Islet precursor cell (in vitro differentiated cells): ENCODE measurements at places on chromosomes 2 and 18.
A peak's percentile ranks its signal among the peaks of the same experiment; 100 is the strongest.

DNA sequence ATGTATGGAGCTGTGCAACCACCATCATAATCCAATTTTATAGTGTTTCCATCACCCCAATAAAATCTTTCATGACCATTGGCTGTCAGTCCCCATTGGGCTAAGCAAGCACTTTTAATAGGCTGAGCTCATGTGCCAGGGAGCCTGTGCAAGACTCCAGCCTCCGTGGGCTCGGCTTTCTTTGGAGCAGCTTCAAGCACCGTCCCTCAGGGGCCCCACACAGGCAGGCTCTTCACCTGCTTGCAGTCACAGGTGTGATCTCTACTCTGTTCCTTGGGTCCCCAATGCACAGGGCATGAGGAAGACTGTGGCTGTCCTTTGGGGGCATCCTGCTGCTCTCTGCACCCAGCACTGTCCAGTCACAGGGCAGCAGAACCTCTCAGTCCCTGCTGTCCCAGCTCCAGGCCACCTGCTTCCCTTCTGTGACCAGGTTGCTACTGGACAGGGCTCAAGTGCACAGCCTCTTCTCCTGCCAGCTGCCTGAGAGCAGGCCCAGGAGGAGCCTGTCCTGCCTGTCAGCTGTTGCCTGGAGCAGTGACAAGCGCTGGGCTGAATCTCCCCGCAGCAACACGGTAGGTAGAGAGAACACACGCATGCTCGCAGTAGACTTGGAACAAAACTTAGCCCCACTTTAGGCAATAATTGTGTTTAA is 40.7 kb upstream of the TMEM131 start:
- no peak for DNase-seq

DNA sequence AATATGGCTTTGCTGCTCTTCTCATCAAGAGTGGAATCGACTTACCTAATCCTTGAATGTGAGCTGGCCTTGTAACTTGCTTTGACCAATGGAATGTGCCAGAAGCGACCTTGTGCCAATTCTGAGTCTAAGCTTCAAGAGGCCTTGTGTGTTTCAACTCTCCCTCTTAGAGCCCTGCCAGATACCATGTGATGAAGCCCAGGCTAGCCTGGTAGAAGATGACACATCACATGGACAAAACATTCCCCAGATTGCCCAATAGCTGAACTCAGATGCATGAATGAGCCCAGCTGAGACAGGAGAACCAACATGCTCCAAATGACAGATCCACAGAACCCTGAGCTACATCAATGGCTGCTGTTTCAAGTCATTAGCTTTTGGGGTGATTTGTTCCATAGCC is 4.2 kb upstream of the KLHL14 start:
- no peak for DNase-seq

- no peak for DNase-seq
These were observed 38.5 kb downstream of the NTSR2 start for GRCh38 chr2:11631462-11631861.

DNA sequence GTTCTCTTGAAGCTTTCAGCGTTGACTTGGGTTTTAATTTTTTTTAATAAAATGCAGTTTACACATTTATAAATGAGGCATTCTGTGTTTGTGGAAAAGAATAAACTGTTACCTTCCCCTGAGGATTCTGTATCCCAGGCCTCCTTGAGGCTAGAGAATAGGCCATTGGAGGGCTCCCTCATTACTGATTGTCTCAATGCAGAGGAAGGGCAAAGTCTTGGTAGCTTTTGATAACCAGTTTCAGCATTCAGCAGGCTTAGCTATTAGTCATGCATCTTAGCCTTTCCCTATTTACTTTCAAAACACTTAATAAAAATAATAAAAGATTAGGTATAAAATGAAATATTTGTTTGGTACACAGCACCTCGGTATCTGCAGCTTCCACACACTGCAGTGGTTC is 58.1 kb upstream of the OTX1 start:
- no peak for DNase-seq

GRCh38 chr18:22191923-22192322 is 22.5 kb downstream of the GATA6 start:
- no peak for DNase-seq

- peak; percentile 11 for DNase-seq
These were observed 258.6 kb downstream of the SRBD1 start for GRCh38 chr2:45352506-45352905.

DNA sequence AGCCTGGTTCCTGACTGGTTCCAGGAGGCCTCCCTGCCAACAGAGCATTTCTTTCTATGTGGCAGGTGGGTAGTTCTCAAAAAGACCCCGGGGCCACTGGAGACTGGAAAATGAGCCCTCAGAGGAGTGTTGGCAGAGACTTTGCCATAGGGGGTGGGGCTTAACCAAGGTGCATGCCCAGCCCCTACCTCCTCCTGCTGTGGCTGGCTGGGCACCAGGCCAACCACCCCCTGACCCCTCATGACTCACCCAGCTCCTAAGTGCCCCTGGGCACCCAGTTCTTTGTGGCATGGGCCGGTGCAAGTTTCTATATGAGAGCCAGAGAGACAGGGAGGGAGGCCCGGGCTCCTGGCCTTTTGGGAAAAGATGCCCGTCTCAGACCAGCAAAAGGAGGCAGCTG is 98.2 kb upstream of the SMAD2 start:
- no peak for DNase-seq

DNA sequence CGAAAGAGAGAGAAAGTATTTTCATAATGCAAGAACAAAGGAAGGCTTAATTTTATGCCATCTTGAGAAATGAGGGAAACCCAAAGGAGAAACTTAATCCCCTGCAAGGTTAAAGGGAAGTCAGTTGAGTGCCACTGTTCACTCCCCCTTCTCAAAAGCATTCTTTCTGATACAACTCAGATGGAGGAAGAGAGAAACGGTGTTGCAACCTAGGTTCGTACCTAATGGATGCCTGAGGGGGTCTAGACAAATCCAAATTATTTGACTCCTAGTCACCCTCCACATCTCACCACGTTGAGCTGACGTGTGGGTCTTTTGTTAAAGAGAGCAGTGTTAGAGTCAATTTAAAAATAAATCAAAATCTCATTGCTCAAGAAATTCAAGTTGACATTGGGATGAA is 52.6 kb upstream of the UNC80 start:
- DNase-seq: no peak

- no peak for DNase-seq
These were observed 1038.3 kb upstream of the ACVR2A start for GRCh38 chr2:146806364-146807005.

- no peak for DNase-seq
These were observed 68.6 kb downstream of the PLEKHM3 start for GRCh38 chr2:207956771-207957170.

GRCh38 chr2:231991664-231992063 is 30.2 kb downstream of the DIS3L2 start:
- DNase-seq: peak; percentile 54

DNA sequence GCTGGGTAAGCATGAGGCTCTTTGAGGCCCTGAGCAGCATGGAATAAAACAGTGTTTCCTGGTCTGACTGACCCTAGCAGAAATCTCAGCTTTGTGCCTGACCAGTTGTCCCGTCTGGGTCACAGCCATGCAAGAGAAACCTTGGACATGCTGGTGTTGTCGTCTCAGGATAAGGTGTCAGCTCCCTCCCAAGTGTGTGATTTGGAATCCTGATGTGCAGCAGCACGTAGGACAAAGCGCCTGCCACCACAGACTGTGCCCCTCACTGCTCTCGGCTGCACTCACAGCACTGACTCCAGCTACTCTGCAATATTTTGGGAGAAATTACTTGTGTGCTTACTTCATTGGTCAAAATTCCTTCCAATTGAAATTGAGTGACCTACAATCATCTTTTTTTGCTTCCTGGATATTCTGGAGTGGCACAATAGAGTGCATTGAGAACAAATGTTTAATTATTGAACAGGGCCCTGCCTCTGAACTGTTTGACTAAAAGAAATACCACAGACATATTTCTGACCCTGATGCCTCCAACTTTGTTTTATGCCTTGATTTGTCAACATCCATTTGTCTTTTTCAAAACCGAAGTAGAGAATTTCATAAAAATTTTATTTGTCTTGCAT is 352.4 kb downstream of the SOCS6 start:
- DNase-seq: no peak

GRCh38 chr2:113078350-113078839 is 10.6 kb downstream of the IL1F10 start:
- peak; percentile 43 for DNase-seq

DNA sequence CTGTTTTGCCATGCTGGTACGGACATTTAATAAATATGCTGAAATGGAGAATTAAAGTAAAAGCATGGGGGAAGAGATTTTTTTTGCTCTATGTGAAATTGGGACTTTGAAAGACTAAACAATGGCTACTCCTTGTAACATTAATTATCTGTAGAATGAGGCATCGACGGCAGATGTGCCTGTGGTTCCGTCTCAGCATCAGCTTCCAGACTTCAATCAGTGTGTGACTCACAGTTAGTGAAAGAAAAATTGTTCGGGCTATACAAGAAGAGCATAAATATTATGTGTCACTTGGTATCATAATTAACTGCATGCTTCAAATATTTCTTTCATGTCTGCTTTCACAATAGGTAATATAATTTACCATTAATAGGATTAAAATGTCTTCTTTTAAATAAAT is 117.0 kb upstream of the SMIM21 start:
- DNase-seq: no peak

DNA sequence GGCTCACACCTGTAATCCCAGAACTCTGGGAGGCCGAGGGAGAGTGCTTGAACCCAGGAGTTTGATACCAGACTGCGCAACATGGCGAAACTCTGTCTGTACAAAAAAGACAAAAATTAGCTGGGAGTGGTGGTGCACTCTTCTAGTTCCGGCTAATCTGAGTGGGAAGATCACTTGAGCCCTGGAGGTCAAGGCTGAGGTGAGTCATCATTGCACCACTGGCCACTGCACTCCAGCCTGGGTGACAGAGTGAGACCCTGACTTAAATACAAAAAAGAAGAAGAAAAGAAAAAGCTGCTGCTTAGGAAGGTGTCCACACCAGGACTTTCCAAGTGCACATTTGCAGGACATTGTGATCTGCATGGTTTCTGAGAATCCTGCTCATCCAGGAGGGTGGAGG is 16.4 kb downstream of the SKOR2 start:
- DNase-seq: no peak

DNA sequence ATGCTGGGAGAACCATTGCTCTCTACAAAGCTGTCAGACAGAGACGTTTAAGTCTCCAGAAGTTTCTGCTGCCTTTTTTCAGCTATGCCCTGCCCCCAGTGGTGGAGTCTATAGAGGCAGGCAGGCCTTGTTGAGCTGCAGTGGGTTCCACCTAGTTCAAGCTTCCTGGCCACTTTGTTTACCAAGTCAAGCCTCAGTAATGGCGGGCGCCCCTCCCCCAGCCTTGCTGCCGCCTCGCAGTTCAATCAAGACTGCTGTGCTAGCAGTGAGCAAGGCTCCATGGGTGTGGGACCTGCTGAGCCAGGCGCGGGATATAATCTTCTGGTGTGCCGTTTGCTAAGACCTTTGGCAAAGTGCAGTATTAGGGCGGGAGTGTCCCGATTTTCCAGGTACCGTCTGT is 52.7 kb upstream of the SCYGR2 start:
- peak; percentile 55 for DNase-seq

- DNase-seq: no peak
These were observed 94.6 kb upstream of the CAVIN2 start for GRCh38 chr2:191941376-191941929.

GRCh38 chr2:23954325-23955014 is 14.2 kb downstream of the UBXN2A start:
- DNase-seq: no peak

- no peak for DNase-seq
These were observed 70.3 kb upstream of the KLHL29 start for GRCh38 chr2:23314687-23315086.

DNA sequence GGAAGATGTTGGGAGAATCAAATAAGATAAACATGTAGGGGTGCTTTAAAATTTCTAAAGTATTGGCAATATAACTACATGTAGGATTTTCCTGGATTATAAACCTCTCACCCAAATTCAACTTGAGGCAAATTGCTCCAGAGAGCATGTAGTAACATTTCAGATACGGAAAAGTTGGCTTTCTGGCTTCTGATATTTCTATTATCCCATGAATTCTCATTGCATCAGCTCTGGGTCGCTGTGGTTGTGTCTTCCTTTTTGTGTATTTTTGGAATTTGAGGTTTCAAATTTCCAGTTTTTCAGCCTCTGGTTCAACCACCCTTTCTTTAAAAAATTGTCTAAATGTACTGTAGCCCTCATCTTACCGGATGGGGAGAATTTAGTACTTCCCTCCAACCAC is 32.3 kb downstream of the TGIF1 start:
- DNase-seq: no peak

GRCh38 chr2:96301865-96302264 is 3.5 kb downstream of the SNRNP200 start:
- DNase-seq: no peak

DNA sequence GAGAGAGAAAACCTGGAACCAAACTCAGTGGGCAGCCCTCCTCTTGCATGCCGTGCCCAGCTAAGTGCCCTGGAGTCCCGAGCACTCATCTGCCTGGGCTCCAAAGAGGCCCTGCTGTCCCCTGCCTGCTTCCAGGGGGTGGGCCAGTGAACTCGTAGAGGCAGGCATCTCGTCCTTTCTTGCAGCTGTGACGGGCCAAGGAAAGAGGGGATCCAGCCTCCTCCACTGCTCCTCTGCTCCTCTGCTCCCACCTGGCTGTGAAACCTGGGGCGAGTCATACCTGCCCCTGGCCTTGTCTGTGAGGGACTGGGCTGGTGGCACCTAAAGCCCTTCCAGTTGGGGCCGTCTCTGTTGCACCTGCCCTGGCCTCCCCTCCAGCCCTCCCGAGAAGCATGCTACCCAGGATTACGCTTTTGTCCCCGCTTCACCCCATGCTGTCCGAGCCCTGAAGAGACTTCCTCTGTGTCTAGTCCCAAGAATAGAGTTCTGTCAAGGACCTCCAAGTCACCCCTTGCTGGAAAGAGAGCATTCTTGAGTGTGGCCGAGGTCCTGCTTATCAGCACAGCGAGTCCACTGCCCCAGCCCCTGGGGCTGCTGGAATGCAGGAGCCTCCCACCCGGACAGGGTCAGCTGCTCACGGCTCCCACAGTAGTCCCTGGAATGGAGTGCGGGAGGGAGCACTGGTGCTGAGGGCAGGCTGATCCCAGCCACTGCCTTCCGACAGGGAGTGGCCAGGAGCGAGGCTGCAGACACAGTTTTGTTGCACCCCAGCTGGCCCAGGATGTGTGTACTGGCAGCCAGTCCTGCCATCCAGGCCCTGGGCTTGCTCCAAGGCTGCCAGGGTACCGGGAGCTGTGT is 14.3 kb downstream of the KCNK3 start:
- peak; percentile 93 for DNase-seq

DNA sequence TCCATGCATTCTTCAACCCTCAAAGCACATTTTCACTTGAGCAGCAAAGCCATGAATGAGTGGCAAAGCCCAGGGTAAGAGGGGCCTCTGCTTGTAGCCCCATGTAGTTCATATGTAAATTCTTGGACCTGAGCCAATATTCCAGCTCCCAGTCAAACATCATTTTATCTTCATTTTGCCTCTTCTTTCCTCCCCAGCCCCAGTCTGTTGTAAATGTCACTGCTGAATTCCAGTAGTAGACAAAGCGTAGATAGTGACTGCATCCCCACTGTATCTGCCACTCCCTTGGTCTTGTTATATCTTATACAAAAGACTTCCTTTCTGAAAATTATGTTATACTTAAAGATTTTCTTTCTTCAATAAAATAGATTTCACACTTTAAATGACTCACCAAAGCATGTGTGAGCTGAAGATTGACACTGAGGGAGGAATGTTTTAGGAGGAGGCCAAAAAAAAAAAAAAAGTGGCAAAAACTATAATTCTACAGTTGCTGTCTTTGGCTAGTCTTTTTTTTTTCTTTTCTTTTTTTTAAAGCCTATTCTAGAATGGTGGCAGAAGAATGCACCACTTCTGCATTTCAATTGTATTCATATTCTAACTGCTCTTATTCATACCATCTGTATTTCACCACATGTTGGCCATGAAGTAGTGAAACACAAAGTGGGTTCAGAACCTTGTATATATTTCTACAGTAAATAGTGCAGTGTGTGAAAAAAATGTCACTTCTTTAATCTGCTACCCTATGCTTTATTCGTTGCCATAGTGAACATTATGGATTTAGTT is 306.1 kb downstream of the CPS1 start:
- DNase-seq: no peak
